ENCODE measurements at places on chromosomes 16 and 17.

GRCh38 chr17:41185001-41185400 lies 290 bp upstream of the KRTAP4-1 start:
- DNase-seq, result no peak

DNA sequence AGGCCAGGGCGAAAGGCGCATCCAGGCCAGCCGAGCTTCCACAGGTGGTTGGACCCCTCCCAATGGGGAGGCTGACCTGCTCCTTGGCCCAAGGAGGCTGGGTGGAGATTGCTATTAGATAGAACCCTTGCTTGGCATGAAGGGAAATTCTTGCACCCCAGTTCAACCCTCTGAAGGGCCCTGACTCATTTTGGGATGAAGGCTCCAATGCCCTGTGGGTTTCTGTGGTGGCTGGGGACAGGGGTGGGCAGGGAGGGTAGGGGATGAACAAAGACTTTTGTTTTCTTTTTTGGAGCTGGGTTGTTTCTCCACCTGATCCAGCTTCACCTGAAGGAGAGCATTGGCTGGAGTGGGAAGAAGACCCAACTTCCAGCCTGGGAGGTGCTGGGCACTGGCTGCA lies 16.7 kb upstream of the TBX21 start:
- DNase-seq, result no peak

DNA sequence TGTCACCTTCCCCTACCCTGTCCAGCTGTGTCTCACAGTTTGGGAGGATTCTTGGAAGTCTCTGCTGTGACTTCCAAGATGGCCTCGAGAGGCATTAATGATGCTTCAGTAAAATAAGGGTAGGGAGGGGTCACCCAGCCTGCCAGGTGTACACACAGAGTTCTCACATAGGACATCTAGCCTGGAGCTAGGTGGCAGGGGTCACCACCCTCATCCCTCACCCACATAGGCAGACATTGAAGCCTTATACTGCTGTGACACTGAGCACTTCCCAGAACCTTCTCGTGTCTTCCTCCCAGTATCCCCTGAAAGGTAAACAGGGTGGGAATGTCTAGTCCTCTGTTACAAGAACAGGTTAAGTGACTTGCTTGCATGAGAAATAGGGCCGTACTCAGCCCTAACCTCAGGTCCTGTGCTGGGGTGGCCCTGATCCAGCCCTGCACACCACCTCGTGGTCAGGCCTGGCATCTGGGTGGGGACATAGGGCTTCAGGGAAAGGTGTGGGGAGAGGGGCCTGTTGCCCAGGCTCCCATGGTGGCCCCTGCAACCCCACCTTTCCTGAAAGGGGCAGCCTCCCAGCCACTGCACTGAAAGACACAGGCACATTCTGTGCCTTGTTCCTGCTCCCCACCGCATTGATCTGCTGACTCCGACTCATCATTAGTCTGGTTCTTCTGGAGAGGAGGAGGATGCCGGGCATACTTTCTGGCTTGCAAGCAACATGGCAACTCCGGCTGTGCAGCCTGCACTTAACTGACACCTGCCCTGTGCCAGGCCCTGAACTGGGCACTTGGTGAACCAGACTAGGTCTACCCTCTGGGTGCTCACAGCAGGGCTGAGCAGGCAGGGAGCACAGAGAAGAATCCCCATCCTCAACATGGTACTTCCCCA lies 3.6 kb upstream of the MMP15 start:
- DNase-seq, result no peak

- DNase-seq, result no peak
Measured at GRCh38 chr16:31215287-31216162, 1.4 kb downstream of the PYDC1 start.

- no peak for DNase-seq
Measured at GRCh38 chr17:58693208-58693607, 806 bp downstream of the RAD51C start.

Data from substantia nigra (tissue), 51 donors.